ENCODE measurements at places on chromosomes 6 and 20. TPM values are rescaled to one million over a fixed set of nuclear protein-coding genes. Genes with fewer than 3 reads are reported as not detected.

FHL5 gene
- not detected for total RNA-seq

KCNS1 gene
- 1.9 TPM for total RNA-seq

GPLD1 gene
- 5.3 TPM for total RNA-seq

BIRC7 gene
- not detected for total RNA-seq

BANF2 gene
- not detected for total RNA-seq

FERMT1 gene
- total RNA-seq, result 17.8 TPM

EPPIN gene
- not detected for total RNA-seq

DNA sequence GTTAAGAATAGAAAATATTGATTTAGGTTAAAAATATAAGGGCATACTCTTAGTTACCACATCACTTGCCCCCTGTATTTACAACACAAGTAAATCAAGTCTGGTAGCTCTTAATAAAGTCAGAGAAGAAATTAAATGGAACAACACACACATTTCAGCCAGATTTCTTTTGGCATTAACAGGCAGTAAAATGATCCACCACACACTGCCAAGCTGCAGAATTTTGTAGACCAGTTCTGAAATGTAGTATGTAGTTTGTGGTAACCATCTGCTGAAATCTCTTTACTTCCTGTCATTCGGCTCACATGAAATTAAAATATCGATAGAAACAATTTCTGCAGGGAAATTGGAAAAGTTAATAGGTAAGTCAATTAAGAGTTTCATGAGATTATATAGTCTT lies 326.8 kb downstream of the KHDRBS2 start:
- H3K27ac ChIP-seq, result no peak overlapping the region
- DNase-seq, result no peak
- H3K36me3 ChIP-seq, result no peaks in the 10 kb centered on the region
- H3K27me3 ChIP-seq, result no peaks in the 10 kb centered on the region
- H3K4me3 ChIP-seq, result no peak overlapping the region
- H3K4me1 ChIP-seq, result peaks cover 6% of the 10 kb centered on the region

- H3K4me1 ChIP-seq, result no peaks in the 10 kb centered on the region
- H3K27me3 ChIP-seq, result no peaks in the 10 kb centered on the region
- H3K27ac ChIP-seq, result no peak overlapping the region
Observed at GRCh38 chr6:121460170-121460569, 24.7 kb downstream of the GJA1 start.

GRCh38 chr6:158627168-158627939 lies 17.2 kb downstream of the DYNLT1 start:
- H3K36me3 ChIP-seq, result peaks cover 17% of the 10 kb centered on the region
- no peak for DNase-seq
- H3K4me3 ChIP-seq, result no peak overlapping the region

GRCh38 chr6:44935693-44936300 lies 392.3 kb upstream of the RUNX2 start:
- no peaks in the 10 kb centered on the region for H3K36me3 ChIP-seq
- DNase-seq, result no peak
- H3K27ac ChIP-seq, result no peak overlapping the region
- H3K4me1 ChIP-seq, result no peaks in the 10 kb centered on the region
- no peak overlapping the region for H3K4me3 ChIP-seq

- no peaks in the 10 kb centered on the region for H3K27me3 ChIP-seq
- peaks cover 3% of the 10 kb centered on the region for H3K4me1 ChIP-seq
- H3K36me3 ChIP-seq, result no peaks in the 10 kb centered on the region
- no peak overlapping the region for H3K4me3 ChIP-seq
- H3K27ac ChIP-seq, result no peak overlapping the region
Observed at GRCh38 chr6:142692942-142693341, 252.0 kb downstream of the HIVEP2 start.

DNA sequence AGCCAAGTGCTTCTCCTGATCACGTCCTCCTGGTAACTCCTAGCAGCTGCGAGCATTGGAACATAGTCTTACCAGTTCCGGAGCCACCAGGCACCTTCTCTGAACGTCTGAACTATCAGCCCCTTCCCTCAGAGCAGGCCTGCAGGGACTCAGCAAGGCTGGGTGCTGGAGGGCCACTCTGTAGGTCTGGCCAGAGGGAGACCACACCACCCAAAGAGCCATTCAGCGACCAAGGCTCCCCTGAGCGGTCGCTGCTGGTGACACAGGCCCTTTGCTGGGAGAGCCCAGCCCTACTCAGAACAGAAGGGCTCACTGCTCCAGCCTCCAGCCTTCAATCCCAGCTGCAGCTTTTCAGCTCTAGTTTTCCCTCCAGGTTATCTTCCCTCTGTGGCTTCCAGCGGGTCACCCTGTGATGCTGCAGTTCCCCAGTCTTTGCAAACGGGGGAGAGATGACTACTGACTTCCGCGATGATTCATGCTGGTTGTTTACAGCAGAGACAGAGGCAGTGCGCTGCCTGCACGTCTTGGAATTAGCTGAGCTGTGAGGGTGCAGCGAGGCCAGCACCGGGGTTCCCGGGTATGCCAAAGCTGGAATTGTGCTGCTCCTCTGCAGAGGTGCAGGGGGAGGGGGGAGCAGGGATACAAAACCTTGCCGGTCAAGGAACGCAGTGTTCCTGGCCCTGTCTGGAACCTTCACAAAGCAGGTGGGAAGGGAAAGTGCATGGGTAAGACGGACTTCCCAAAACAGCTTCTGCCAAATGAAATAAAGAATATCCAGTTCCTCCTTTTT lies 161.4 kb downstream of the LY86 start:
- H3K36me3 ChIP-seq, result no peaks in the 10 kb centered on the region
- peaks cover 7% of the 10 kb centered on the region for H3K4me1 ChIP-seq
- DNase-seq, result no peak
- no peak overlapping the region for H3K4me3 ChIP-seq
- H3K27me3 ChIP-seq, result no peaks in the 10 kb centered on the region

GRCh38 chr6:51553246-51554015 lies 534.0 kb downstream of the PKHD1 start:
- H3K36me3 ChIP-seq, result no peaks in the 10 kb centered on the region
- DNase-seq, result no peak
- H3K4me1 ChIP-seq, result no peaks in the 10 kb centered on the region
- H3K27me3 ChIP-seq, result no peaks in the 10 kb centered on the region

- H3K4me3 ChIP-seq, result no peak overlapping the region
- DNase-seq, result no peak
- H3K27me3 ChIP-seq, result no peaks in the 10 kb centered on the region
- no peak overlapping the region for H3K27ac ChIP-seq
- no peaks in the 10 kb centered on the region for H3K4me1 ChIP-seq
Observed at GRCh38 chr6:76982476-76983199, 480.7 kb downstream of the HTR1B start.

GRCh38 chr20:62344092-62344491 lies 23.0 kb downstream of the LAMA5 start:
- peaks cover 24% of the 10 kb centered on the region for H3K36me3 ChIP-seq
- H3K4me3 ChIP-seq, result no peak overlapping the region
- no peaks in the 10 kb centered on the region for H3K27me3 ChIP-seq
- DNase-seq, result no peak
- H3K4me1 ChIP-seq, result no peaks in the 10 kb centered on the region

GRCh38 chr20:16283978-16284377 lies 289.3 kb downstream of the KIF16B start:
- peaks cover 2% of the 10 kb centered on the region for H3K4me1 ChIP-seq
- H3K27ac ChIP-seq, result no peak overlapping the region
- no peaks in the 10 kb centered on the region for H3K27me3 ChIP-seq
- no peaks in the 10 kb centered on the region for H3K36me3 ChIP-seq

- H3K27me3 ChIP-seq, result no peaks in the 10 kb centered on the region
- no peaks in the 10 kb centered on the region for H3K4me1 ChIP-seq
- no peak overlapping the region for H3K27ac ChIP-seq
- no peak overlapping the region for H3K4me3 ChIP-seq
Observed at GRCh38 chr6:106256201-106256968, 69.2 kb downstream of the ATG5 start.

DNA sequence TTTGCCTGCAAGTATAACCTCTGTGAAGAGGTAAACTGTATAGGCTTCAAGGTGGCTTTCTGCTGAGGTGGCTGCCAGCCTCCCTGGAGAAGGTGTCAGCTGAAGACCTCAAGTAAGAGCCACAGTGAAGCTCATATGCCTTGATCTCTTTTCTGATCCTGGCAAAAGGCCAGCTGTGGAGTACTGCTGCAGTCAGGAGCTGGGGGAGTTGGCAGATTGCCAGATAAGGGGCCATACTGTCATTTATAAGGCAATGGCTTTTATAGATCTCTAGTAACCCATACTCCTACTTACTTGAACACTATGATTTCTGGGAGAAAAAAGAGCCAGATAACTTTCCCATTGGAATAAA lies 8.8 kb upstream of the CEP85L start:
- no peaks in the 10 kb centered on the region for H3K27me3 ChIP-seq
- no peak overlapping the region for H3K27ac ChIP-seq
- no peaks in the 10 kb centered on the region for H3K36me3 ChIP-seq
- H3K4me1 ChIP-seq, result no peaks in the 10 kb centered on the region

- peaks cover 55% of the 10 kb centered on the region for H3K27me3 ChIP-seq
- no peak overlapping the region for H3K4me3 ChIP-seq
- H3K27ac ChIP-seq, result no peak overlapping the region
- no peak for DNase-seq
Observed at GRCh38 chr6:27768556-27768955, 143.6 kb downstream of the OR2B2 start.

DNA sequence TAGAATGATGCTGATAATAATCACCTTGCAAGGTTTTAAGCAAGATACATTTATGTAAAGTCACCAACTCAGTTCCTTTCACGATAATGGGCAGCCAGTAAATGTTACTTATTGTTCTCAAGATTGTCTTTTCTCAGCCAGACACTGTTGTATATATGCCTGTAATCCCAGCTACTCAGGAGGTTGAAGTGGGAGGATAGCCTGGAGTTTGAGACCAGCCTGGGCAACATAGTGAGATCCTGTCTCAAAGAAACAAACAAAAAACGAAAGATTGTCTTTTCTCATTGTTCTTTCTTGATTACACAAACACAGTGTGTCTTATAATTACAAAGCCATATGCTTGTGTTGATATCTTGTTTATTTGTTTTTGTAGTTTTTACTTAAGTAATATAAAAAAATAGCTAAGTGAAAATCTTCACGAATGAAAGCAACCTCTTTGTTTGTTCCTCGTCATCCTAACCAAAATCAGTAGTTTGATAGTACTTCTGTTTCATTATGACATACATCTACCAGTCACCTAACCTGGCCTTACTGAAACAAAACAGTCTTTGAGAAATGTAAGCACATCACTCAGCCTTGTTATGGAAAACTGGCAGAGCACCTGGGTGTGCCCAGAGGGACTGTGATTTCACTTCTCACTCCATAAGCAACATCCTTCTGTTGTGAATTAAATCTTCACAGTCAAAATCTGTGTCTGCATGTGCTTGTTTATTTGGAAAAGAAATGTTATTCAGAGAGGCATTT lies 436.2 kb upstream of the SOX4 start:
- no peak overlapping the region for H3K4me3 ChIP-seq
- H3K27me3 ChIP-seq, result no peaks in the 10 kb centered on the region
- DNase-seq, result no peak
- H3K4me1 ChIP-seq, result peaks cover 7% of the 10 kb centered on the region

GRCh38 chr6:44805238-44805846 lies 417.8 kb downstream of the CDC5L start:
- no peaks in the 10 kb centered on the region for H3K36me3 ChIP-seq
- no peaks in the 10 kb centered on the region for H3K4me1 ChIP-seq
- no peaks in the 10 kb centered on the region for H3K27me3 ChIP-seq
- H3K27ac ChIP-seq, result no peak overlapping the region
- DNase-seq, result no peak

- H3K4me1 ChIP-seq, result no peaks in the 10 kb centered on the region
- H3K36me3 ChIP-seq, result no peaks in the 10 kb centered on the region
- H3K4me3 ChIP-seq, result no peak overlapping the region
- no peak overlapping the region for H3K27ac ChIP-seq
- no peak for DNase-seq
- H3K27me3 ChIP-seq, result no peaks in the 10 kb centered on the region
Observed at GRCh38 chr6:165575158-165575549, 87.9 kb downstream of the PDE10A start.

DNA sequence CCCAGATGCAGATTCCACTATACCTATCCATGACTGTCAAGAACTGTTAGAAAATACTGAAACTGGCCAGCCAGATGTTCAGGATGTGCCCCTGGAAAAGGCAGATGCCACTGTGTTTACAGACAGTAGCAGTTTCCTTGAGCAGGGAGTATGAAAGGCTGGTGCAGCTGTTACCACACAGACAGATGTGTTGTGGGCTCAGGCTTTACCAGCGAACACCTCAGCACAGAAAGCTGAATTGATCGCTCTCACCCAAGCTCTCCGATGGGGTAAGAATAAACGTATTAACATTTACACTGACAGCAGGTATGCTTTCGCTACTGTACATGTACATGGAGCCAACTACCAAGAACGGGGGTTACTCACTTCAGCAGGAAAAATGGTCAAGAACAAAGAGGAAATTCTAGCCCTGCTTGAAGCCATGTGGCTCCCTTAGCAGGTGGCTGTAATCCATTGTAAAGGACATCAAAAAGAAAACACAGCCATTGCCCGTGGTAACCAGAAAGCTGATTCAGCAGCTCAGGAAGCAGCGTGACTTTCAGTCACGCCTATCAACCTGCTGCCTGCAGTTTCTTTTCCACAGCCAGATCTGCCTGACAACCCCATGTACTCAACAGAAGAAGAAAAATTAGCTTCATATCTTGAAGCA lies 459.7 kb upstream of the HTR1E start:
- peak; percentile 43 for DNase-seq
- H3K27me3 ChIP-seq, result no peaks in the 10 kb centered on the region

DNA sequence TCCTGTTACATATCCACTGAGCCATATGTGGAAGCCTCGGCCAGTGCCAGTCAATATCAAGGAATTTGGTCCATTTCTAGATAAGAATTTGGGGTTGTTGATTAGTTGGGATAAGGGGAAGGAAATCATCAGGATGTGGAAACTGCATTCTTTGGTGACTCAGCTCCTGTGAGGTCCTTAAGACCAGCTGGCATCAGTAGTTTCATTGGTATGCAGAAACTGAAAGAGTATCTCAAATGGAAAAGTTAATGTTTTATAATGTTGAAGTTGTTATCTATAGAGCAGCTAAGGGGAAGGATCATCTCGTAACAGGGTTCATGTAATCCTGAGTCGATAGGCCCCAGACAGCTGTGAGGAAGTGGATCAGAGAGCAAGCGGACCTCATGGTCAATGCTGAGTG lies 87.9 kb upstream of the PRND start:
- no peak overlapping the region for H3K4me3 ChIP-seq
- H3K27me3 ChIP-seq, result no peaks in the 10 kb centered on the region
- no peaks in the 10 kb centered on the region for H3K36me3 ChIP-seq
- H3K4me1 ChIP-seq, result no peaks in the 10 kb centered on the region

GRCh38 chr6:85157311-85157710 lies 292.6 kb upstream of the NT5E start:
- H3K4me3 ChIP-seq, result no peak overlapping the region
- no peaks in the 10 kb centered on the region for H3K27me3 ChIP-seq
- H3K27ac ChIP-seq, result no peak overlapping the region

- H3K4me1 ChIP-seq, result peaks cover 2% of the 10 kb centered on the region
- no peak overlapping the region for H3K4me3 ChIP-seq
- H3K36me3 ChIP-seq, result no peaks in the 10 kb centered on the region
- no peak overlapping the region for H3K27ac ChIP-seq
- H3K27me3 ChIP-seq, result no peaks in the 10 kb centered on the region
Observed at GRCh38 chr20:38293491-38294065, 10.4 kb upstream of the BPI start.

Data from H1 (cell line).